ENCODE measurements at places on chromosomes 4 and X.
A peak's percentile ranks its signal among the peaks of the same experiment; 100 is the strongest.

- peak; percentile 25 for DNase-seq
These were observed 1.2 kb downstream of the PNPLA4 start for GRCh38 chrX:7925867-7926472.

- no peak for DNase-seq
These were observed 50.1 kb downstream of the YTHDC1 start for GRCh38 chr4:68299492-68300457.

GRCh38 chrX:1487401-1487800, 34.7 kb upstream of the ASMTL start:
- no peak for DNase-seq

DNA sequence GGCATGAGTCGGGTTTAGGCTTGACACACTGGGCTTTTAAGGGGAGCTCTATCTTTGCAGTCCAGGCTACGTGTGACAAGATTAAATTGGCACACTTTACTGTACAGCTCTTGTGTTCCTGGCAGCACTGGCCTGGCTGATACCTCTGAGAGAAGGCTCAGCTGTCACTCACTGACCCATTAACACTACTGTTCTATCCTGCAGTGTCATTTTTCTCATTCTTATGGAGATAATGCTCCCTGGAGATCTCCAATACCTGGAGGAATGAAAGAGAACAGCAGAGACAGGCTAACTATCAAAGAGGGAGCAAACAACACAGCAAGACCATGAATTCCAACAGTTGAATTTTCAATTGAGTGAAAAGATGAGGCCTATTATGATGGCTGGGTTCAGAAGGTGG, 1.7 kb upstream of the PDHA2 start:
- no peak for DNase-seq

- no peak for DNase-seq
These were observed 24.6 kb upstream of the NAP1L2 start for GRCh38 chrX:73239242-73239641.

DNA sequence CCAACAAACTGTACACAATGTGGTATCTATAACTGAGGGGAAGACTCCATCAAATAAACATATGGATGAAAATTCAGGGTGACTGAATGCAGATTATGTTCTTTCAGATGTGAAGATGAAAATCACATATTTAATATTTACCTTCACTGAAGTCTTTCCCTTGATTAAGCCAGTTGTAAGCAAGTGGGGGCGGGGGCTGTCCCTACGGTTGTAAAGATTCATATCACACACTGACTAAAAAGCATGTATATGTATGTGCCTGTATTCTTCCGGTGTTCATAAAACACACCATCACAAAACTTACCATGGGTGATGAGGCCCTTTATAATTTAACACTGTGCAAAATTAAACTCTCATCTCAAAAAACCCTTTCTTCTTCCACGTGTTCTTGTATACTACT, 1.3 kb downstream of the TAB3 start:
- no peak for DNase-seq

GRCh38 chrX:23820235-23820782, 37.3 kb downstream of the SAT1 start:
- DNase-seq: no peak

DNA sequence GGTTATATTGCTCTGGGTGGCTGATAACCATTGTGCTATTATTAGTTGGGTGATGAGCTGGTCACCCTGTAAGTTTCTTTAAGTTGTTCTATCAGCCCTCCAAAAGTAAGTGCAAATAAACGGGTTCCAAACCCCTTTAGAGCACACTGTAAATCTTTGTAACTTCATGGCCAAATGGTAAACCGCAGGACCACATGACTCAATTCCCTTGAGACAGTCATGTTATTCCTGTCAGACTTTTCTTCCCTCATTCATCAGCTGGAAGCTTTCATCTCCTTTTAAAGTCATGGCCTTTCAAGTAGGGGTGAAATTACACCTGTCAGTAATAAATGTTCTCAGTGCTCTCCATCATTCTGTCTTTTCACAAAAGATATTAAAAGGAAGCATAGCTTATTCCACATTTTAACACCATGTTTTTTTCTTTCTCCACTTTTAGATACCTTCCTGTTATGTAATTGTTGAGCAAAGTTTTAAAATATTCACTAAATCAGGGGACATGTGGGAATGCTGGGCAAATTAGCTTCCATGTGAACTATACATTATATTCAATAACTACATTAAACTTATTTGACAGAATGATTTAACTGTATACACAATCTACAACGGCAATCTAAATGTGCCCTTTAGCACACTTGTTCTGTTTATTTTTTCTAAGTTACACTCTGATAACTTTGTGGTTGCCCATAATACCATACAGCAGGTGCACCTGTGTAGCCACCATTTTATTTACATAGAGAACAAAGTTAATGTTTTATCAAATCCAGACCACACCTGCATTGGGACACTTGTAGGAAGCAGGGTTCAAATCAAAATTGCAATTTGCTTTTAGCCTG, 275.5 kb downstream of the CFAP299 start:
- DNase-seq: peak; percentile 29

GRCh38 chr4:112813790-112814189, 176.8 kb downstream of the LARP7 start:
- DNase-seq: peak; percentile 8

- DNase-seq: no peak
These were observed 51.1 kb upstream of the UNC5C start for GRCh38 chr4:95599777-95600400.

- no peak for DNase-seq
These were observed 147.4 kb downstream of the CENPC start for GRCh38 chr4:67397931-67398330.

- peak; percentile 70 for DNase-seq
These were observed 206.3 kb downstream of the CBR4 start for GRCh38 chr4:168803732-168804131.

DNA sequence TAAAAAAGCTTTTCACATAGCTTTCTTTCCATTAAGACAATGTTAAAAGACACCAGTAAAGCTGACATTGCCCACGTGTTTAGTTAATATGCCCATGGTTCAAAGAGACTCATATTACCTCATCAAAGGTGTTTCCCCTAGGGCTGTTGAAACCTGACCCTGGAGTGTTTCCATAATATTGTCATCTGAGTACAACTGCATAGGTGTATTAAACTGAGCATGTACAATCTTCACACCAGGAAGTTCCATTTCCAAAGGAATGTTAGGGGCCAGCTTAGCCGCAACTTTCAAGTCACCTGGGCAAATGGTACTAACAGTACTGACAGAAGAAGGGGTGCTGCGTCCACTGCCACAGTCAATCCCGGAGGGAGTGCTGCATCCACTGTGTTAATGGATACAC, 27.1 kb downstream of the PDLIM3 start:
- DNase-seq: no peak

DNA sequence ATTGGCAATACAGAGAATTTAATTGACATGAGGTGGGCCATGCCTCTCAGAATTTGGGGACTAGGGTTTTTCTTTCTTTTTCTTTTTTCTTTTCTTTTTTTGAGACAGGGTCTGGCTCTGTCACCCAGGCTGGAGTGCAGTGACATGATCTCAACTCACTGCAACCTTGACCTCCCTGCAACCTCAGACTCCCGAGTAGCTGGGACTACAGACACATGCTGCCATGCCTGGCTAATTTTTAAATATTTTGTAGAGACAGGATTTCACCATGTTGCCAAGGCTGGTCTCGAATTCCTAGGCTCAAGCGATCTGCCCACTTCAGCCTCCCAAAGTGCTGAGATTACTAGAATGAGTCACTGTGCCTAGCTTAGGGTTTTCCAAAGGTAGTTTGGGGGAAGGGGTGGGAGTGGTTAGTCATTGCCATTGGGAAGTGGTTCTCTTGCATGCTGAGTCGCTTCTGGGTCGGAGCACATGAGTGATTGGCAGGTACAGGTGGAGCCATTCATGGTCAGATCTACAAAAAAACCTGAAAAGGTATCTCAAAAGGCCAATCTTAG, 54.5 kb downstream of the MID2 start:
- no peak for DNase-seq

DNA sequence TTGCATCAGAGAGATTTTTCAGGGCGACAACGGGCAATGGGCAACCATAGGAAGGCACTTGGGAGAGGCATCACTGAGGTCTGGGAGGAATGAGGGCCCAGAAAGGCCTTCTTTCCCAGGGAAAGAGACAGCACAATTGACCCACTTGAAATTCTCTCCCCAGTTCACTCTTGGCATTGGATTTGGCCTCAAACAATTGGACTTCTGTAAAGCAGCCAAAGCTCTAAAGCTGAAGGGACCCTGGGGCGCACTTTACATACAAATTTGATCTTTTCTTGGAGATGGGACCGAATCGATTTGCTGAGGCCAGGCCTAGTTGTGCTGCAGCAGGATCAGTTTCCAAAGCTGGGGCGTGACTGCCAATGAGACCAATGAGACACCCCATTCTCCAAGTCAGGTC, 3.2 kb downstream of the ARHGAP36 start:
- no peak for DNase-seq

GRCh38 chr4:1928356-1929239, 57.4 kb downstream of the NSD2 start:
- no peak for DNase-seq

DNA sequence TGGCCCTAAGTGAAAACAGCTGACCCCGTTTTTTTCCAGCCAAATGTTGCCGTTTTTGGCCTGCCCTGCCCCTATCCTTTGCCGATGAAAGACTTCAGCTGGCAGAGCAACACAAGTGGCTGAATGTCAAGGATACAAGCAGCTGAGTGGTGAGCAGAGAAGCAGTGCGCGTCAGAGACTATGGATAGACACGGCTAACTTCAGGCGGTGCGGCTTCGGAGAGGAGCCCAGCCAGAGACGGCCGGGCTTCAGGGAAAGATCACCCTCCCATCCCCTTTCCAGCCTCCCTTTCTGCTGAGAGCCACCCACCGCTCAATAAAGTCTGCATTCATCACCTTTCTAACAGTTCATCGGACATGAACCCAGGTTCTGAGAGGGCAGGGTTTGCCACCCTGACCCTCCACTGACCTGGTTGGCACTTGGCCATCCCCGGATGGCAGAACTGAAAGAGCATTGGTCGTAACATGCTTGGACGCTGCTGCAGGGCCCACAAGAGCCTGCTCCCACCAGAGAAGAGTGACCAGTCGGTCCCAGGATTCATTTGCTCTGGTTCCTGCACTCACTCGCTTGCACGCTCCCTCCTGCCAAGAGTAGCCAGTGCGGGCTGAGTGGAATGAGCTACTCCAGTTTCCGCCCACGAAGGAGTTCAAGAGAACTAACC, 125.8 kb downstream of the PPEF1 start:
- no peak for DNase-seq

- DNase-seq: no peak
These were observed 20.7 kb downstream of the PAGE5 start for GRCh38 chrX:55240788-55241340.

- DNase-seq: no peak
These were observed 114.2 kb upstream of the MAP3K15 start for GRCh38 chrX:19629541-19629940.

GRCh38 chrX:141278306-141278705, 36.0 kb upstream of the SPANXC start:
- no peak for DNase-seq

DNA sequence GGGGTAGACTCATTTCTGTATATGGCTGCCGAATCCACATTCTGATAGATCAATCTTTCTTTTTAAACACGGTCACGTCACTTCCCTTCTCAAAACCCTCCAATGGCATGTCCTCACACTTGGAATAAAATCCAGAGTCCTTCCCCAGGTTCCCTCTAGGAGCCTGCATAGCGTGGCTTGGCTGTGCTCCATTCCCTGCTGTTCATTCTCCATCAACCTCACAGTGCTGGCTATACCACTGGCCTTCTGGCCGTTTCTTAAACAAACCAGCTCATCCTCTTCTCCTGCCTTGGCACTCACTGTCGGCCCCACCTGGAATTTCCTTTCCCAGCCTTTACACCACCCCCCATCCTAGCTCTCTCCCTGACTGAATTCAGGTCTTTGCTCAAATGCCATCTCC, 77.1 kb downstream of the RBM47 start:
- DNase-seq: no peak

- DNase-seq: no peak
These were observed 4.9 kb downstream of the PRR32 start for GRCh38 chrX:126824338-126825007.

- DNase-seq: no peak
These were observed 16.7 kb downstream of the HMX1 start for GRCh38 chr4:8854931-8855330.

DNA sequence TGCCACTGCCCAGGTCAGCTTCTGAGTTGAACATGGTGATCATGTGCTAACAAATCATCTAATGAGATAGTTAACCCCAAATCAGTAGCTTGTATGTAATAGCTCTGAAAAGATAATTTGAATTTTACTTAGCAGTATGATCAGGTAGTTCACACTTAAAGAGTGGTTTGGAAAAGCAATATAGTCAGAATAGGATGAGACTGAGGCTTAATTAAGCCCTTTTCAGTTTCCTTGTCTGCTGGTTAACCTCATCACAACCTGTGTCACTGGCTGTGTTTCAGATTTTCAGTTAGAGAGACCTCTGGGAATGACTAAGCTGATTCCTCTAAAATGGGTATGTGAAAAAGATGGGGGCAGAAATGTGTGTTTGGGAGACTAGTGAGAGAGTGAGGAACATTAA, 38.1 kb downstream of the GPR174 start:
- DNase-seq: no peak

DNA sequence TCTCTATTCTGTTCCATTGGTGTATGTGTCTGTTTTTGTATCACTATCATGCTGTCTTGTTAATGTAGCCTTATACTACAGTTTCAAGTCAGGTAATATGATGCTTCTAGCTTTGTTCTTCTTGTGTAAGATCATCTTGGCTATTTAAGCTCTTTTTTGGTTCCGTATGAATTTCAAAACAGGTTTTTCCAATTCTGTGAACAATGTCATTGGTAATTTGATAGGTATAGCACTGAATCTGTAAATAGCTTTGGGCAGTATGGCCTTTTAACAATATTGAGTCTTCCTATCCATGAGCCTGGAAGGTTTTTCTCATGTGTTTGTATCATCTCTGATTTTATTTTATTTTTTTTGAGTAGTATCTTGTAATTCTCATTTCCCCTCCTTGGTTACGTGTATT, 94.3 kb downstream of the ANAPC10 start:
- no peak for DNase-seq

- DNase-seq: no peak
These were observed 40.4 kb downstream of the ATXN3L start for GRCh38 chrX:13279279-13280018.

DNA sequence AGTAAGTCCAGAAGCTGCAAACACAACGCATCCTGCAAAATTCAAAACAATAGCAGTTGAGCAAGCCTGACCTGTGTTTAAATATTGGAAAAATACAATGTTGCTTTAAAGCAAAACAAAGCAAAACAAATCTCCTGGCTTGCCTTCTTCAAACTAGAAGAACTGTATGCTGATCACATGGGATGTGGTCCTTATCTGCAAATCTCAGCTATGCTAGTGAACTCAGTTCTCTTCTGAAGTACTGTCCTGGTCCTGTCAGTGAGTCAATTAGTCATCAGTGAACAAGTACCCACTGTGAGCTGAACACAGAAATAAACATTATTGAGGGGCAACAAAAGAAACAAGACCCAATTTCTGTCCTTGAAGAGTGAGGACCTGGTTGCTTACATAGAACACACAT, 522.5 kb downstream of the SMARCA1 start:
- no peak for DNase-seq

All from fibroblast of skin of left biceps (primary cell).